ENCODE measurements at places on chromosomes 11 and 22.

- DNase-seq = no peak
These were observed 17.5 kb downstream of the PDGFD start for GRCh38 chr11:104146421-104146820.

DNA sequence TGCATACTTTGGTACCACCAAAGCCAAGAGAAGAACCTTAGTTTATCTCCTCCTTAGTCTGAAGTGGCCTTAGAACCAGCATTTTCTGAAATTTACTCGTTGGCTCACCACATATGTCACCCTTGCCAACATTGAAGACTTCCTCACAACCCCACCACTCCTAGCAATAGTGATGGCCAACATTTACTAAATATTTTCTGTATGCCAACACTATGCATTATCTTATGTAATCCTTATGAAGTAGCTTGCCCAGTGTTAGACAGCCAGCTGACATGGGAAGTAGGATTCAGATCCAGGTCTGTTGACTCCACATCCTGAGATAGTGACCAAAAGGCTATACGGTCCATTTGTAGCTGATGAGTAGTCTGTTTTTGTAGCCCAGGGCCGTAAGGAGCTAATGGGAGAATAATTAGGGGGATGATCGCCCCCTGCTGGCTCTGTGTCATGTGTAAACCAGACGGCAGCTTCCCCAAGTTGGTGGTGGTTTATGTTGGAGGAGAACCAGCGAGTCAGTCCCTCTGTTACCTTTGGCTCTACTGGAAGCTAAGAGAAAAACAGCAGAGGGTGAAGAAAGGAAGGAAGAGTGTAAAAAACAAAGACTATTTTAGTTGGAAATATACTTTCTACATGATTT is 120.5 kb upstream of the RASSF10 start:
- DNase-seq = peak; percentile 43

DNA sequence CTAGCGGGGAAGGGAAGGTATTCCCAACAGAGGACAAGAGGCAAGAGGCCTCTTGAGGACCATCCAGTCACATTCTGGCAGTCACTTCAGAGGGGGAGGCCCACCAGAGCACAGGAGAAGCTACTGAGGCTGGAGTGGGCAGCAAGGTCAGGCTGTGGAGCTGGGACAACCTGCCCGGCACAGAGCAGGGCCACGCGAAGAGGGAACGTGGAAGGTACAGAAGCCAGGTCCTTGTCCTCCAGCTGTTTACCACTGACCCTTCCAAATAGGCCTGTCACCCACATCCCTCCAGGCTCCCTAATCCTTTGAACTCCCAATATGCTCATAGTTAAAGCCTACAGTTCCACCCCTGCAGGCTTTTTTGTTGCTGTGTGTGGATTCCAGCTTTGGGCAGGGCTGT is 76.9 kb downstream of the IGLL1 start:
- no peak for DNase-seq

- no peak for DNase-seq
These were observed 12.6 kb downstream of the C22orf23 start for GRCh38 chr22:37940698-37941376.

GRCh38 chr22:30225220-30225927 is 21.2 kb downstream of the LIF start:
- DNase-seq = no peak

GRCh38 chr22:40094485-40094884 is 83.2 kb upstream of the TNRC6B start:
- DNase-seq = peak; percentile 44

DNA sequence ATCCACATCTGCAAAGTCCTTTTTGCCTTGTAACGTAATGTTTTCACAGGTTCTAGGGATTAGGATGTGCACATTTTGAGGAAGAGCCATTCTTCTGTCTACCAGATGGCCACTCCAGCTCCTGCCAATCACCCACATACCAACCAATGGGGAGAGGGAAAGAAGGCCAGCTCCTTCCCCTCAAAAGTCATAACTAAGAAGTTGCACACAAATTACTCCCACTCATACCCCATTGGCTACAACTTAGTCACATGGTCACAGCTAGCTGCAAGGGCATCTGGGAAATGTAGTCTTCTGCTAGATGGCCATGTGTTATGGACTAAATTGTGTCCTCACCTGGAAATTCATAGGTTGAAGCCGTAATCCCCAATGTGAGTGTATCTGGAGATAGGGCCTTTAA is 15.4 kb upstream of the MYOD1 start:
- no peak for DNase-seq

- peak; percentile 17 for DNase-seq
These were observed at the start of gene KCNQ1 for GRCh38 chr11:2444821-2445745. KCNQ1 (plus strand) TSS chr11:2445008; CDS start chr11:2445099, 91 bp downstream.

DNA sequence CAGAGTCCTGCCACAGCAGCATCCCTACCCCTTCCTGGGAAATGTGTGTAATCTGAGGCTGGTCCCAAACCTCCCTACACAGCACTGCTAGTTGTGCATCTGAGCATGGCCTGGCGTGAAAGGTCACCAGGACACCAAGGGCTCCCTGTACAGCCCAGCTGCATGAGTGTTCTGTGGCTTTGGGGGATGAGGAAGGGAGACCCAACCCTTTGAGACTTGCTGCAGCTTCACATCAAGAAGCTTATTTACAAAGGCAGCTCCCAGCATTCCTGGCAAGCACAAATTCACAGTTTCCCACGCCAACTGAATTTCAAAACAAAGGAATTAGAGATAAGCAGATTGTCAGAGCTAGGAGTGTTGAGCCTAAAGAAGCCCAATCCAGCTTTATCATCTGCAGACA is 32.2 kb downstream of the CSNK2A3 start:
- DNase-seq = no peak

GRCh38 chr11:121451178-121451985 is 732 bp upstream of the SORL1 start:
- no peak for DNase-seq
